Activated CD4-positive, alpha-beta memory T cell treated with anti-CD3 and anti-CD28 coated beads, Interleukin-2, amount 10 ng/mL, durations not matched to agents 7 days and 5 days (primary cell): ENCODE measurements at places on chromosomes 11 and 22.

DNA sequence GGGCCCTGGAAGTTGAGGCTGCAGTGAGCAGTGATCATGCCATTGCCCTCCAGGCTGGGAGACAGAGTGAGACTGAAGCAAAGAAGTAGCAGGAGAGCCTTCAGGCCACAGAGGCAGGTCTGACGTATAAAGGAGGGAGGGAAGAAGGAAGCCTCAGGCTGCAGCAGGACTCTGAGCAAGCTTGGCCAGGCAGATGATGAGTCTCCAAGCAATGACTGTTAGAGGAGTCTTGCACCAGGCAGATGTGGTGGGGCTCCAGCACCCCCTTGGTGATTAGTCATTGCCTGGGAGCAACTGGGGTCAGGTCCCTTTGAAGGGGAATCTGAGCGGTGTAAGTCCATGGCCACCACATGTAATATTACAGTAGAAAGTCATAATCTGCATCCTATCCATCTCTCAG is 36.6 kb upstream of the NFAM1 start:
- DNase-seq: no peak

DNA sequence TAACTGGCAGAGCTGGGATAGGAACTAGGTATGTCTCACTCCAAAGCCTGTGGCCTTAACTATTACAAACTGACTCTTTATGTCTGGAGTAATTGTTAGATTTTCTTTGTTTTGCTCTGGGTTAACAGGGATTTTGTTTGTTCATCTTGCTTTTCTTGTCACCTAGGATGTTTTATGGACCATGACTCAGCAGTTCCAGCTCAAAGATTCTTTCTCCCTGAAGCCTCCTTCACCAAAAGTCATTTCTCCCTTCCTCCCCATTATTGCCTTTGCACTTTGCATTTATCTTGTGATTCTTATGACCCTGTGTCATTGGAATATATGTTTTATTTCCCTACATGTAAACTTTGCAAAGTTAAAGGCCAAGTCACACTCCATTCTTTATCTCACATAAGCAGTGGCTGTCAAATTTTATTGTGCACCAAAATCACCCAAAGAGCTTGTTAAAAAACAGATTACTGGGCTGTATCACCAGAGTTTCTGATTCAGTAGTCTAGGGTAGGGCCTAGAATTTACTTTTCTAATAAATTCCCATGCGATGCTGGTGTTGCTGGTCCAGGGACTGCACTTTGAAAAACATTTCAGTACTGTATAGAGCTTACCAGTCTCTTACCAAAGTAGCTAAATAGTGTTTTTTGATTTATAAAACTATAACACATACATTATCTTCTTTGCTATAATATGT is 327.7 kb downstream of the DLG2 start:
- DNase-seq: no peak

DNA sequence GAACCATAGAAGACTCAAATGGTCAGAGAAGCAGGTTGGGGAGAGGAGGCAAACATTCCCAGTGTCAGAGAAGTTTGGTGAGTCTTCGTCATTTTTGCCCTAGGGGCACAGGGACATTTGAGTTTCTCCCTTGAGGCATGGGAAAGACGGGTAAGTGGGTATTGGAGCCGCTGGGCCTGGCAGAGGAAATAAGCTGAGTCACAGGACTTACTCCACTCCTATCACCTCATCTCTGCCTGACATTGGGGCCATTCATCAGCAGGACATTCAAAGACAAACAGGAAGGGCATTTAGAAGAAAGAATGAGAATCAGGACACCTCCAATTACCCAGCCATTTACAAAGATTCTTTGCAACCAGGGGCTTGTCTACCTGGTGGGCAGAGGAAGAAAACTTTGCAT is 100.7 kb upstream of the SEZ6L start:
- no peak for DNase-seq

- no peak for DNase-seq
Observed at GRCh38 chr11:75768909-75769771, 562 bp downstream of the DGAT2 start.

DNA sequence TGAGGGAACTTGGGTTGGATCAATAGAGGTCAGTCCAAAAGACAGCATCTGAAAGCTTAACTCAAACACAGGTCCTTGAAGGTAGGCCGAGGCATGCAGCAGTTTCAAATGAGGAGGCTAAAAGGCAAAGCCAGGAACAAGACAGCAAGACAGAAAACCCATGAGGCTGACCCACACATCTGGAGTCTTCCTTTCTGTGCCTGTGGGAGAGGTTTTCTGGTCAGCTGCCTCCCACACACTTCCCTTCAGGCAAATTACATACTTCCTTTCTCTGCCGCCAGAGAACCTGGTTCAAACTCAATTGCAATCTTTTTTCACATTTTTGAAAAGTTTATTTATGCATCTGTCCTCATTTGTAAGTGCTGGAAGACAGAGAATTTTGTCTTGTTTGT is 29.8 kb upstream of the CRTAM start:
- no peak for DNase-seq

DNA sequence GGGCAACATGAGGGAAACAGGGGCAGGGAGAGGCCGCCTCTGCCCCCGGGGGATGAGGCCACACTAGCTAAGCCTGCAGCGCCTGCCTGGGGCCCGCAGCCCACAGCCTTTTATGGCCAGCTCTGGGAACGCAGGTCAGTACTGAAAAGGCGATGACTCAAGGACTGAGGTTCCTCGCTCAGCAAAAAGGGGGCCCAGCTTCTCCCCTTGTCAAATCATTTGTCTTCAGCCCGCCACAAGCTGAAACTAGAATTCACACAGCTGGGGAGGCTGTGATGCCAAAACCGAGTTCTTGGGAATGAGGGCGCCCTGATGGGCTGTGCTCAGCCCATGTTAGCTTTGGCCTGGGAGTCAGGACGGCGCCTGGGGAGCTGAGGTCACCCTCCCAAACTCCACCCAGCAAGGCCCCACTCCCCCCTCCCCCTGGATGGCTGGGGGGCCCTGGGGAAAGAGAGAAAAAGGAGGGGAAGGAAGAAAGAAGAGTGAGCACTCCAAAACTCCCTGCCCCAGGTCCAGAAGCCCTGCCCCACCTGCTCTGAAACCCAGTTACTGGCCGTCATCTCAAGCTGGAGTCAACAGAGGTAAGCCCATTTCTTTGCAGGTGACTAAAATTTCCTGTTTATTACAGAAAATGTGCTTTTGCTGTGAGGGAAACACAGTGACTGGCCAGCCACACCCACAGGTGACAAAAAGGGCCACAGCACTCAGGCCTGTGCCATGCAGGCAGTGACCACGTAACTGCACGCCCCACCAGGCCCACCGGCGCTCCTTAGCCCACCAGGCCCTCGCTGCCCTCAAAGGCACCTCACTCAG is 13.7 kb downstream of the EHD1 start:
- DNase-seq: no peak

DNA sequence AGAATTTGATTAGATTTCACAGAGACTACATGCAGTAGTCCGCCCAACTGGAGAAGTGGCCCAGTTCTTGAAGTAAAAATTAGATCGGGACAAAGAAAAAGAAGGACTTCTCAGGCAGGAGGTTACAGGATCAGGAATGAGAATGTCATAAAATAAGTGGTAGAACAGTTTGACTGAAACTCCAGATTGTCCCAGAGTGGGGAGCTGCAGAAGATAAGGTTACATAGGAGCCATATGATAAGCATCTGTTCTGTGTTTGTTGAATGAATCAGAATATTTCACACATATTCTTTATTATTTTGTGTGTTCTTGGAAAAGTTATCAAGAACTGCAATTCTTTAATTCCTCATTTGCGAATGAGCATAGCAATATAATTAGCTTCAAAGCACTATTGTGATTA is 210.6 kb downstream of the AASDHPPT start:
- DNase-seq: no peak

DNA sequence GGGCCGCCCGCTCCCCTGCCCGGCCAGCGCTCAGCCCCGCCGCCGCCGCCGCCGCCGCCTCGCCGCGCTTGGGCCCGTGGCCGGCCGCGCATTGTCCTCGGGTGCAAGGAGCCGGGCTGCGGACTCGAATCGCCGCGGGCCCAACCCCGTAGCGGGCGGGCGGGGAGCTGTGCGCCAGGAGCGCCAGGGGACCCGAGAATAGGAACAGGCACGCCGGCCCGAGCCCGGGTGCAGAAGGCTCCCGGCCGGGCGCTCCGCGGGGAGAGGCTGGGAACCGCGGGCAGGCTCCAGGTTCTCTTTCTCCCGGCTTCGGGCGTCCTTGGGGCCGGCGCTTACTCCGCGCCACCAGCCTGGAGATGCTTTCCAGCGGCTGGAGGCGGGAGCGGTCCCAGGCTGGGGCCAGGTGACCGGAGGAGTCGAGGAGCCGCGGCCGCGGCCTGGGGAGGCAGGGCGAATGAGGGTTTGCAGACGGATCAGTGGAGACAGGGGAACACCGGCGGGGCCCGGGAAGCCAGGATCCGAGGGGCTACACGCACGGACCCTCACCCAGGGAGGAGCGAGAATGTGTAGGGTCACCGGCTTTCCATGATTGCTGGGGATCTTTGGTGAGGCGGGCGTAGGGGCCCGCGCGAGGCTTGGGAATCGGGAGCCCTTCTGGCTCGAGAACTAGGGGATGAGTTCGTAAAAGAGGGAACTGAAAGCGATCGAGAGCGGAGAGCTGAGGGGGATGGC is 726 bp downstream of the PKNOX2 start:
- no peak for DNase-seq

- DNase-seq: no peak
Observed at GRCh38 chr11:128904656-128905344, 13.6 kb downstream of the KCNJ5 start.

DNA sequence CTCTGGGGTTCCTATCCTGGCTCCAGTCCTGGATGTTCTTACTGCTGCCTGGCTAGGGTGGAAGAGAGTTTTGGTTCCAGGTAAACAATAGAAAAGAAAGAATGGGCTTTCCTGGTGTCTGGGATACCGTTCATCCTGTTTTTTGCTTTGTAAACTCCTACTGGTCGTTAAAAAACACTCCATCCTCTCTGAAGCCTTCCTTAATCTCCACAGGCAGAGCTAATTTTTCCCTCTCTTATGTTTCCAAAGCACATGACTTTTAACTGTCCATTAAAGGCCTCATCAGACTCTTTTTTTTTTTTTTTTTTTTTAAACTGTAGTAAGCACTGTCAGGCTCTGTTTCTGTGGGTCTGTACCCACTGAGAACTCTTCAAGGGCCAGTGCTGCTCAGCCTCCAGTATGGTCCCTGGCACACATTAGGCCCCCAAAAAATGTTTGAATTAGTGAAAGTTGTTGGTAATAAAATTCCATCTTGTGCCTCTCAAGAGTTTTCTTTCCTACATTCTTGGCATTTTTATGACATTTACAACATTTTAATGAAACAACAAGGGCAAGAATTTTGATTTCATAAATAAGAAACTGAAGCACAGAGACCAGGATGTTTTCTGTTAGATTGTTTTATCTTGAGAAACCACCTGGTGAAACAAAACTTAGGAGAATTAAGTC is 104.2 kb downstream of the TEAD1 start:
- no peak for DNase-seq

DNA sequence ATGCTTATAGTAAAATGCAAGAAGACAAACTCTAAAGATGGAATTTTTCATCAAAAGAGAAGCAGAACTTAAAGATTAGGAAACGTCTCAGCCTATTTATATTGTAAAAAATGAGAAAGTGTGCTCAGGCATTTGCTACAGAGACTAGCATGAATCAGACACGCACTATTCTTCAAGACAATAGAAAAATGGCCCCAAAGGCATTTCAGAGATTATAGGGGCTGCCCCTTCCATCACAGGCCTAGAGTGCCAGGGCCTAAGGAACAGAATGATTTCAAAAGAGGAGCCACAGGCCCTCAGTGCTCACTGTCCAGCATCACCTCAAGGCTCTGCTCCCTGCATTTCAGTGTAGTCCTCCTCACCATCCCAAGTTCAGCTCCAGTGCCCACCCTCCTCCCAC is 27.5 kb downstream of the TNKS1BP1 start:
- DNase-seq: no peak

DNA sequence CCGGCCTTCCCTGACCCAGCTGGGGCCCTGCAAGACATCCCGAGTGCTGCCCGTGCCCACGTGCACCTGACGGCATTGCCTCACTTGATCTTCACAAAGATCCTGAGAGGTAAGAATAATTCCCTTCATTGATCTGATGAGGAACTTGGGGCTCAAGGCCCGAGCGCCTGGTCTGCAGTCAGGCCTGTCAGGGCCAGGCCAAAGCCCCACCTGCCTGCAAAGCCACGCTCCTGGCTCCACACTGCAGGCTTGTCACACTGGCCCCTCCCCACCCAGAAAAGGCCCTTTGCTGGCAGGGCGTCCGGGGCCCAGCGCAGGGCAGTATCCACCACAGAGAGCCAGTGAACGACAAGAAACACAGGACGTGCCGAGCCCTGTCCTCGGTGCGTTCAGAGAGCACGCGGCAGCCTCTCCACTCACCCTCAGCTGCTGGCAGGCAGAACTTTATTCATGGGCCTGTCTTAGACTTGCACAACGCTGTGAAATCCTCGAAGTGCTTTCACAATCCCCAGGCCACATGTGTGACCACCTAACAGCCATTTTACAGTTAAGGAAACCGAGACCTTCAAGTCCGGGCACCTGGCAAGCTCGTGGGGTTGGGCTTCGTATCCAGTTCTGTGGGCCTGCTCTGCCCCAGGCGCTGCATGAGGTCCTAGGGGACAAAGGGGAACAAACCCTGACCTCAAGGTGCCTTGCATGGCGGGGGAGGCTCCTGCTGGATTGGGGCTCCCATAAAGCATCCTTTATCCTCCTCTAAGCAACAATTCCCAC is 14.8 kb downstream of the KIAA0930 start:
- no peak for DNase-seq

DNA sequence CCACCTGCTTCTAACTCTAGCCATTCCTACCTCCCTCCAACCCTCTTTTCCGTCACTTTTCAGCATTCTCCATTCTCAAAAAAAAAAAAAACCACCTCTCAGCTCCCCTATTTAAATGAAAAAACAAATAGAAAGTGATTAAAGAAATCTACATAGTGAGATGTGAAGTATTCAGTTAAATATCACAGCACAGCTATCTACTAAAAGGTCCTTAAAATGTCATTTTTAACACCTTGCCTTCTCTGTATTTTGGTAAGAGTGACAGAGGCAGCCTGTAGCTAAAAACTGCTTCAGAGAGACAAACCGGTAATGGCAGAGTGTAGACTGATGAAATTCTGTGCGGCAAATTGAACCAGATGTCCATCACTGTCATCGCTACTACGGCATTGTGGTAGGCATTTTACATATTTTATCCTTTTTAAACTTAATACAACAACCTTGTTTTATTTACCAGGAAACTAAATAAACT is 346 bp upstream of the ALG9 start:
- DNase-seq: no peak

DNA sequence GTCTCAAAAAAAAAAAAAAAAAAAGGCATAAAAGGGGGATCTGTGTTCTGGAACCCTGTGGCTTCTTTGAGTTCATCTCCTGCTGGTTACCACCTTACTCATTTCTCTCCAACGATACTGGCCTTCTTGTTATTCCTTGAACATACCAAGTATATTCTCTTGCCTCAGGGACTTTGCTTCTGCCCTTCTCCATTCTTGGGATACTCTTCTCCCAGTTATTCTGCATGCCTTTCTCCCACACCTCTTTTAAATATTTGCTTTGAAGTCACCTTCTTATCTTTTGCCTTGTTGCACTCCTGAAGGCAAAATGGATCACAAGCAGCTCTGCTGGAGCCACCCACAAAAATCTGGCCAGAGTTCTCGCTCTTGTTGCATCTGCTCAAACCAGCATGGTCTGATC is 76.0 kb upstream of the RRM1 start:
- DNase-seq: no peak
